Kidney (tissue), 22 donors: ENCODE measurements at places on chromosomes 11 and 22. TPM values are rescaled to one million over a fixed set of nuclear protein-coding genes. Genes with fewer than 3 reads are reported as not detected.

The ZNF214 gene
- 3.2 TPM for polyA plus RNA-seq

The MAPK11 gene
- 11.4 TPM for polyA plus RNA-seq

The INPP5J gene
- polyA plus RNA-seq: 44.7 TPM

The CAPN5 gene
- polyA plus RNA-seq: 20.0 TPM

The CDC42BPG gene
- 4.5 TPM for polyA plus RNA-seq

The P4HA3 gene
- polyA plus RNA-seq: 0.39 TPM

The POTEH gene
- polyA plus RNA-seq: not detected

The MPZL3 gene
- polyA plus RNA-seq: 1.7 TPM

The CYB5R2 gene
- polyA plus RNA-seq: 8.2 TPM

The DRD2 gene
- polyA plus RNA-seq: 0.47 TPM

The OR5AK2 gene
- not detected for polyA plus RNA-seq

The CLDN25 gene
- not detected for polyA plus RNA-seq
